ENCODE measurements at places on chromosomes 16 and 17.

- DNase-seq, result no peak
Measured at GRCh38 chr16:1177750-1178149, 24.8 kb downstream of the CACNA1H start.

DNA sequence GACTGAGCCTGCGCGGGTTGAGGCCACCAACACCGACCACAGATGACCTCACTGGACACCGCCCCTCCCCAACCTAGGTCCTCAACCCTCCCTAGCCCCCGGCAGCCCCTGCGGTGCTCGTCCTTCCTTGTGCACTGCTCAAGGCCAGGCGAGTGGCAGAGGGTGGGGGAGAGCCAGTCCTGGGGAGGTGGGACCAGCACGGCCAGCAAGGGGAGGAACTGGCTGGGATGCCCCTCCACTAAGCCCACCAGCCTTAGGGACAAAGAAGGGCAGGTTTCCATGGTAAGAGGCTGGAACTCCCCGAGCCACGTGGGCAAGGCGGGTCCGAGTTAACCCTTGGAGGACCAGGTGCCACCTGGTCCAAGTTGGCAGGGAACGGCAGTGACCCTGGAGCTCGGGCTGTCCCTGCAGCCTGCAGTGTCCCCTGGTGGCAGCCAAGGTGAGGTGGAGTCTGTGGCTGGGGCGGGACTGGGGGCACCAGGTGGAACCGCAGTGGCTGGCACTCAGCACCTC lies 9.2 kb downstream of the FSCN2 start:
- DNase-seq, result no peak

DNA sequence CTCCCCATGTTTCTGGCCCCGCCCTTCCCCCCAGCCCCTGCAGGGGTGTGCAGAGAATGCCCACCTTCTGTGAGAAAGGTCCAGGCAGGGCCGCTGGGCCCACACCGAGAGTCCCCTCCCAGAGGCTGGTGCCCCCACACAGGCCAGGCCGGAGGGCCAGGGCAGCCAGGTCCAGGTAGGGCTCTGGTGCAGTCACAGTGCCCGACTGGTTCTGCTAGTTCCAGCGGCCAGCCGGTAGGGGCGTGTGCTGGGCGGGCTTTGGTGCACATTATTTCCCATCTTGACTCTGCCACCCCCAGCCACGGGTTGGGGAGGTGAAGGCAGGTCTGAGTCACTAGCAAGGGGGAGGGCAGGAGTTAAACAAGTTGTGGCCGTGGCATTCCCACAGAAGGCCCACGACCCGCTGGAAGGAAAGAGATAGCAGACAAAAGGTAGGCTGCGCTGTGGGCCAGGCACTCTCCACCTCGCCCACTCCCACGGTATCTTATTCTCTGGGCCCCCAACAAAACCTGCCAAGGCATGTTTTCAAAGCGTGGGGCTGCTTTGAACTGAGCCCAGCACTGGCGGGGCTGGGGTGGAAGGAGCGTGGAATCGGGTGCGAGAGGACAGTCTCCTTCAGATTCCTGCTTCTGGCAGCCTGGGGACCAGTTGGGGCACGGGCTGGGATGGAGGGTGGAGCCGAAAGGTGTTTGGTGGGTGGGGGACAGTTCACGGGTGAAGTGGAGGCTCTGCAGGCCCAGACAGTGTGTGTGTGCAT lies 1.9 kb downstream of the EPN3 start:
- no peak for DNase-seq

GRCh38 chr17:73064084-73064938 lies 28.2 kb downstream of the SLC39A11 start:
- DNase-seq, result no peak

GRCh38 chr17:45267436-45268055 lies 5.7 kb upstream of the SPATA32 start:
- DNase-seq, result no peak

GRCh38 chr16:85485379-85485778 lies 127.7 kb upstream of the GSE1 start:
- no peak for DNase-seq

DNA sequence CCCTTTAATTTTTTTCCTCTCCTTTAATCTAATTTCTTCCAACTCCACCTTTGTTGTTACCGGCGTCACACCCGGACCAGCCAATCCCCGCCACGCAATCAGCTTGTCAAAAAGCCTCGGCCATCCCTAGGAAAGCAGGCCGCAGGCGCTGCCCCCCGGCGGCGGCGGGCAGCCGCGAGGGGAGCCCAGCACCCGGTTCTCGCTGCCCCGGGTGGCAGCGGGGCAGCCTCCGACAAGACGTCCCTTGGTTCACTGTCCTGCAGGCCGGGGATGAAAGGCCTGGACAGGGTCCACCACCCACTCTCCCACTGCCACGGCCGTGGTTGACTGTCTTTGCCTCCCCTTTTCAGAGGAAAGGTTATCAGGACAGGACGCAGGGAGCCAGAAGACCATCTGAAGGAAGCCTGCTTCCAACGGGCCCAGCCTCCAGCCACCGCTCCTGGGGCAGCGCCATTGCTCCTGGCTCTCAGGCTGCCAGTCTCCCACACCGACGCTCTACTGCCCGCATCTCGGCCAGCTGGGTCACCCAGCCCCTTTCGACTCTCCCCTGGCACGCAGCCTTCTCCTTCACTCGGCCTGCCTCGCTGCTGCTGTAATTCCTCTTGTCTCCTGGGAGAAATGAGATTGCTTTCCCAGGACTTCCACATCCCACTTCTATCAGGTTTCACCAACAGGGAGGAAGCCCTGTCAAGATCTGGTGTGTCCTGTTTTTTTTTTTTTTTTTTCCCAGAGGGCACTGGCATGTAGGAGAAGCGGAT lies 2.8 kb upstream of the UBTF start:
- no peak for DNase-seq

DNA sequence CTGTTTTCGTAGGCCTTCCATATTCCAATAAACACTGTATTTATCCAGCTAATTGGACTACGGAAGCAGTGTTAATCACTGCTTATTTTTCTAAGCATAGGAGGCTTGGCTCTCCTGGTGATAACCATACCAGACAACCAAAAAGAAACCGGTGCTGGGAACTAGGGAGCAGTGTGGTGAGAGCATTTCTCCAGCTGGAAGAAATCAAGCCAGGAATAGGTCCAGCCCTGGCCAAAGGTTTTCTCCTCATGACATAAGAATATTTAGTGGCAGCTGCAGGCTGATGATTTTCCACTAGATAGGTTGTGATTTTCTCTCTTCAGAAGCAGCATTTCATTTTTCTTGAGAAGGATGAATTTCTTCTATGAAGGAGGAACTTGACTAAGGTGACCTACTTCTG lies 141.5 kb downstream of the TRIM37 start:
- no peak for DNase-seq

- DNase-seq, result no peak
Measured at GRCh38 chr16:52621651-52622050, 74.7 kb upstream of the TOX3 start.

GRCh38 chr16:87575027-87575804 lies 27.1 kb upstream of the JPH3 start:
- DNase-seq, result no peak

GRCh38 chr16:11233727-11234376 lies 22.2 kb downstream of the SOCS1 start:
- DNase-seq, result no peak

GRCh38 chr17:17106756-17107155 lies 64.5 kb downstream of the MPRIP start:
- no peak for DNase-seq

DNA sequence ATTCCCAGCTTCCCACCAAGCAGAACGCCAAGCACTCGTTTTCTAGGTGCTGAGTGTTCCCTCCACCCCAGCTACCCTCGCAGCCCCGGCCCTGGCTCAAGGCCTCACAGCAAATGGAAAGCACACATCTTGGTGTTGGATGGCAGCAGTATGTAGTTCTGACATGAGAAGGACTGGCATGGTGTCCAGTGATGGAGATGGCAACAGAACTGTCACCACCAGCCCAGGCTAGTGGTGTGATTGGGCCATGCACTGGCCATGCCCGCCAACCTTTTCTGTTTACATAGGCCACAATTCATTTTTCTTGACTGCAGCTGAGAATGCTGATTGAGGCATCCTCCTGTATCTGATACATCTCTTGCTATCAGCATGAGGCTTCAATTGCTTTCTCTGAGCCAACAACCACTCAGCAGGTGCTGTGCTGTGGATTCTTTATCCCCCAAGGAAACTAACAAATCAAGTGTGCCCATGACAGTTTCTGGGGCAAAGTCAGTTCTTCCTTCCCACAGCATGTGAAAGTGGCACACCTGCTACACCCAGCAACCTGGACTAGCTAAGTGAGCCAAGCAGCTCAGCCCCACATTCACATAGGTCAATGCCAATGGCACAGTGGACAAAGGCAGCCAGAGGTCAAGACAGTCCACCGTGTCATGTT lies 3.8 kb downstream of the SLC12A4 start:
- DNase-seq, result no peak

Measured in central memory CD8-positive, alpha-beta T cell (primary cell).